HT1080 (cell line): ENCODE measurements at places on chromosomes 6 and 20.

DNA sequence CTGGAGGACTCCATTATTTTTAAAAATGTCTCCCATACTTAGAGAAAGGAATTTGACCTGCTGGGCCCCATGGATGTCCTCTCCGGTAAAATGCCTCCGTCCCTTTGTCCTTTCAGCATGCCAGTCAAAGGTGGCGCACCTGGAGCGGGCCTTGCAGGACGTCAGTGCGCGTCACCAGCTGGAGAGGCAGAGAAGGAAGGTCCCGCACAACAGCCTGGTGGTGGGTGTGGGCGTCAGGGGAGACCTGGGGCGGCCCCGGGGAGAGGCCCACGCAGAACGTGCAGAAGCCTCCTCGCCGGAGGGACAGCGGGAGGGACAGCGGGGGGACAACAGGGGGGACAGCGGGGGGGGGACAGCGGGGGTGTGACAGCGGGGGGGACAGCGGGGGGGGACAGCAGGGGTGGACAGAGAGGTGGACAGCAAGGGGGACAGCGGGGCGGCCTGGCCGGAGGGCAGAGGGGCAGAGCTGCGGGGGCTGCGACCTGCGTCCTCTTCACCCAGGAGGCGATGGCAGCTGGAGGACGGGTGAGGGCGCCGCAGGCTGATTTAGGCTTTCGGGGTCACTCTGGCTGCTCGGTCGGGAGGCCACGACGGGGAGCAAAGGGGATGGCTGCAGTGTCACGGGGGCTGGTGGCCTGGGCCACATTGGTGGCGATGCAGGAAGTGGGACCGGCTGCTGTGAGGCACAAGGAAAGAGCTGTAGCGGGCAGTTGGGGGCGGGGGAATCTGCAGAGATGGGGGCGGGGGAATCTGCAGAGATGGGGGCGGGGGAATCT lies 859 bp upstream of the KIF25 start:
- DNase-seq: no peak

GRCh38 chr6:3443221-3443515 lies 13.7 kb downstream of the SLC22A23 start:
- no peak for DNase-seq

- DNase-seq: no peak
Observed at GRCh38 chr6:108875161-108875555, 26.9 kb downstream of the ARMC2 start.

DNA sequence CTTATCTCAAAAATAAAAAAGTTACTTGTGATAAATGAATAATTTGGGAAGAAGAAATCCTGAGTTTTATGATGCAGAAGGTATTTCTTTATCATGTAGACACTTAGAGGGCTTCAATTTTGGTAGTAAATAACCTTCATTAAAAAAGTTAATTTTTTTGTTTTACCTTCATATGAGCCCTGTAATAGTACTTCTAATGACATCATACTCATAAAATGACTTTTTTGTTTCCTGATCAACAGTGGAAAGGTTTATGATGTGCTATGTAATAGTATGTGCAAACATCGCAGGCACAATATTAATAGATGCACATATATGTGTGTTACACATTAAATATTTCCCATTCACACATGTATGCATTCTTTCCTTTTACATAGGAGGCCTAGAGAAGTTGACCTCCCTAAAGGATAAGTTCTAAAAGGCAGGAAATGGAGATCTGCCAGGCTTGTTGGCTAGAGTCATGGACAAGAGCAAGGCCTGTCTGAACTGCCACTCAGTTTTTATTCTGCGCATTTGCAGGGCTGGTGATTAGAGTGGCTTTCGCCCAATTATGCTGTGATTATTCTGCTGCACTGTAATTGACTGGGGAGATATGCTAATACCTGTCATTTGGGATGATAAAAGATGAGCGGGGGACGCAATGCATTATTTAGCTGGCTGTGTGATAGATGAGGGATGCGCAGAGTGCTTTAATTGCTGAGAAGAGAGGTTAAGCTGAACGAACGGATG lies 272.6 kb downstream of the TMEM242 start:
- no peak for DNase-seq

- DNase-seq: no peak
Observed at GRCh38 chr6:99402448-99402847, 8.5 kb upstream of the COQ3 start.

GRCh38 chr20:35434085-35435005 lies 3.7 kb downstream of the GDF5 start:
- DNase-seq: no peak

DNA sequence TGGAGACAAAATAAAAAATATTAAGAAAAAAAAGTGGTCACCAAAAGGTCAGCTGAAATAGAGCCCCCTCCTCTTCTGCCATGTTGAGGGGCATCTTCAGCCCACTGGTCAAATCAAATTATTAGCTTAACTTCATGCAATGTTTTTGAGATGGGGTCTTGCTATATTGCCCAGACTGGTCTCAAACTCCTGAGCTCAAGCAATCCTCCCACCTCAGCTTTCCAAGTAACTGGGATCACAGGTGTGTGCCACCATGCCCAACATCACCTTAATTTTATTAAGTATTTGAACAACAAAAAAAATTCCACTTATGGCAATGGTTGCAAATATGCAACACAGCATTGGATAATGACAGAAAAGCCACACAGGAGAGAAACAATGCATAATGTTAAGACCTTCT lies 99.3 kb upstream of the BEND3 start:
- no peak for DNase-seq

DNA sequence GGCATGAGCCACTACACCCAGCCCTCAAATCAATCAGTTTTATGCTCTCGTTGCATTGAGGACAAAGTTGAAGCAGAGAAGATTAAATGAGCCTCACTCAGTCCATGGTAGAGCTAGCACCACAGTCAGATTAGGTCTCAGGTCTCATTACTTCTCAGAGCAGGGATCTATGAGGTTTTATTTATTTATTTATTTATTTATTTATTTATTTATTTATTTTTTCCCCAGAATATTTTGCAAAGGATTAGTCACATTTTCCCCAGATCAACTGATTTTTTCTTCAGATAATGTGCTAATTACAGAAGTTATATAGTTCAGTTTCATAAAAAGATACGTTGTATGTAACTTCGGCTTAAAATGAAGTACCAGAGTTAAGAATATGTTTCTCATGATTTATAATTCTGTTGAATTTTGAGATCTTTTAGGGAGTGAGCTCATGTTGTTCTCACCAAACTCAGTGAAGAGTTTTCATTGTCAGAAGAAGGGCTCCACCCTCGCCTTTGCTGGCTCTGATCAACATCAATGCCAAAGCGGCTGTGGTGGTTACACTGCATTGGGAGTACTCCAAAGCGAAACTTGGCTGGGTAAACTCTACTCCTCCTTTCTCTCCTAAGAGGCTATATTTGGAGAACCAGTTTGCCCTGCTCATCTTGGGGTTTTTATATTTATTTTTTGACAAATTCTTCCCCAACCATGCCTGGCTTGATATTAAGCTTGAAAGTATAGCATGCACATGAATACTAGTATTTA lies 12.9 kb upstream of the ID4 start:
- no peak for DNase-seq

DNA sequence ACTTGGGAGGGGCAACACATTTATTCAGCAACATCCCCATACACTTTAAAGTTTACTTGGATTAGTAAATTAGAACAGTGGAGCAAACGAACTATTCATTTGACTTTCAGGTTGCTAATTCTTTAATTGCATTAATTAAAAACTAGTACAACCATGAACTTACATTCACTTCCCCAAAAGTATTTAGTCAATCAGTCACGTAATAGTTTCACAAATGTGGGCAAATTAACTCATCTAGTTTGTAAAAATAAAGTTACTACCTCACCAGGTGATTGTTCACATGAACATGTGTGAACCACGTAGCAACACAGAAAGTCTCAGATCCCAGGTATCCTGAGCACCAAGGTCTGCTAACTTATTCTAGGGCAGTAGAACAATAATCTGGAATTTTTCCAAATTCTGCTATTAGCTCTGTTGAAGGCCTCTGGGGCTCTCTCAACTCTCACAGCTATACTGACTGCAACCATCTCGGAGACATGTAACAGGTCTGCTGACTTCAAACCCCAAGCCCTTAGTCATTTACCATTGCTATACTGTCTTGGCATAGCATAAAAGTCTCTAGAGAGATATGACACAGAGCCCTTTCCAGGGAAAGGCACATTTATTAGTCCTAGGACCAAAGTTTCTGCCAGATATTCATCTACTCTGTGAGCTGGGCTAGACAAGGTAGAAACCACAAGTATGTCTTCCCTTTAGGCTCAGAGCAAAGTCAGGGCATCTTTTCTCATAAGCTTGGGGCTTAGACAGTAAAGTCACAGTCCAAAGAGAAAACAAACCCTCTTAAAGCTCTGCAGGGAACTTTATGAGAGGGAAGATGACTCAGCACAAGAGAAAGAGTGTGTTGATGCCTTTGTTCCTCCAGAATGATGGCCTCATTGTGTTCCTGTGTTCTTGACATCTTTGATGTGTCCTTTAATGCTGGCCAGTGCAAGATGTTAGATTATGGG lies 50.9 kb upstream of the CCDC28A start:
- DNase-seq: peak; percentile 88

GRCh38 chr6:169999367-169999766 lies 247.9 kb downstream of the ERMARD start:
- no peak for DNase-seq

DNA sequence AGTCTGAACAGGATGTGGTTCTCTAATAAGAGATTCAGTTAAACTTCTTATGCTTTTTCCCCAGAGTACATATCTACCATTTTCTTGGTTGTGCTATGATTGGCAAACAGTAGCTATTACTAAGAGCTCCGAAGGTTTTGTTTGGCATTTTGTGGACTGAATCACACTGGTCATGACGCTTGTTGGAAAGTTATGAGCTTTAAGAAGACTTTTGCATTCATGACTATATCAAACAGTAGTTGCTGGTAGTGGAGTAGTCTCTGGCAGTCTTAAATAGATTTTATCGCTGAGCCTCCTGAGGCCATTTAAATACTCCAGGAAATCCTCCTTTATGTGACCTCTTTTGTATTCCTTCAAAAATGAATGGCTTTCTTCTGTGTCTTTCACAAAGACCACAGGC lies 40.8 kb downstream of the CCDC170 start:
- DNase-seq: peak; percentile 44

DNA sequence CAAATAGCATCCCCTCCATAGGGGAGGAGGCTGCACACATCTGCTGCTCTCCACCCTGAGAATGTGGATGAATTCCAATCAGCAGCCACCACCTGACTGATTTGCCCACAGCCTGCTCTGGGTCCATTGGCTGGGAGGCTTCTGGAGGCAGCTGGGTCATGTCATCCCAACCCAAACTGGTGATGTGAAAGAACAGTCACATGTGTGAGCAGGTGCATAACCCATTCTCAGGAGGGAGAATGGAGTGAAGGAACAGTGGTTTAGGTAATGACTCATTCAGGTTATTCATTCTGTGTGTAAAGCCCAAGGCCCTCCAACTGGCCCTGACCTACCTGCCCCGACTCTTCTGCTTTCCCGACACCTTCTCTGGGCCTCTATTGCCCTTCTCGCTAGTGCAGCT lies 90.9 kb upstream of the GCM1 start:
- no peak for DNase-seq

DNA sequence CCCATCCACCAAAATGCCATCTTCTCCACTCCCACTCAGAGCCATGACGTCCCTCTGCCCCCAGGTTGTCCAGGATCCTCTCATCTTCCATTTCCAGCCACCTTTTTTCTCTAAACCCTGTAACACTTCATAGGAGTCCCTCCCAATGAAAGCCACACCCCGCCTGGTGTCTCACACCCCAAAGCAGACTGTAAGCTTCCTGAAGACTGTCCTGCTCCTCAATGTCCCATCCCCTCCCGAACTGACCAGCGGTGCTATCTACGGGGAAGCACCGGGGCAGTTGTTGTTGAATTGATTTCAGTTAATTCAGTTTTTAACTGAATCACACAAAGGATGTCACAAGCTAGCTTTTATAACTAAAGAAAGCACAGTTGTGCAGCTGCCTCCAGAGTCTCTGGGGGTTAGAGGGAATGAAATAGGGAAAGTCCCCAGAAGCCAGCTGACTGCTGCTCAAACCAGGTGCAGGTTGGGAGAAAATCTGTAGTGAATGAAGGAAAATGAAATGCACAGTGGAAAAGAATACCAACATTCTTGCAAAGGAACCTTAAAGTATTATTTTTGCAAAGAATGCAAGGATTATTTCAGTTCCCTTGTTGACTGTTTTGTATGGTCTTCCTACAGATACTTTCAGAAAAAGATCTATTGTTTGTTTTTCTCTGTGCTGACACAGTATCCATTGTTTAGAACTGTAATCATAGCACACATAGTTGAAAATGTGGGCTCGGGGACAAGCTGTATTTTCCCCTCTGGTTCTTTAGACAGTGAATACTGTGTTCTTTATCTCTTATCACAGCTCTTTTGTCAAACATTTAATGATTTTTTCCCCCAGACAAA lies 222.6 kb upstream of the QKI start:
- no peak for DNase-seq

DNA sequence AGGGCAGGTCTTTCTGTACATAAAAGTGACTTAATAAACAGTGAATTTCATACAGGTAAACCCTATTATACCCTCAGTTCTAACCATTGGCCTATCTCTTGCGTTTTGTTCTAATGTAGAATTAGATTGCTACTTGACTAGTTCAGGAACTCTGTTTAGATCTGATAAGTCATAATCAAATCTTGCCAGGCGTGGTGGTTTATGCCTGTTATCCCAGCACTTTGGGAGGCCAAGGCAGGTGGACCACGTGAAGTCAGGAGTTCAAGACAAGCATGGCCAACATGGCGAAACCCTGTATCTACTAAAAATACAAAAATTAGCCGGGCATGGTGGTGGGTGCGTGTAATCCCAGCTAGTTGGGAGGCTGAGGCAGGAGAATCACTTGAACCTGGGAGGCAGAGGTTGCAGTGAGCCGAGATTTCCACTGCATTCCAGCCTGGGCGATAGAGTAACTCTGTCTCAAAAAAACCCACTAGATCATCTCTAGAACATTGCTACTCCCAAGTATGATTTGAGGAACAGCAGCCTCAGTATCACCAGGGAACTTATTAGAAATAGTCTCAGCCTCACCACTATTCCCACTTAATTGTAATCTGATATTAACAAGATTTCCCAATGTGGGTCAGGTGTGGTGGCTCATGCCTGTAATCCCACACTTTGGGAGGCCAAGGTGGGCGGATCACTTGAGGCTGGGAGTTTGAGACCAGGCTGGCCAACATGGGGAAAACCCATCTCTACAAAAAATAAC lies 12.2 kb downstream of the GTPBP2 start:
- no peak for DNase-seq

DNA sequence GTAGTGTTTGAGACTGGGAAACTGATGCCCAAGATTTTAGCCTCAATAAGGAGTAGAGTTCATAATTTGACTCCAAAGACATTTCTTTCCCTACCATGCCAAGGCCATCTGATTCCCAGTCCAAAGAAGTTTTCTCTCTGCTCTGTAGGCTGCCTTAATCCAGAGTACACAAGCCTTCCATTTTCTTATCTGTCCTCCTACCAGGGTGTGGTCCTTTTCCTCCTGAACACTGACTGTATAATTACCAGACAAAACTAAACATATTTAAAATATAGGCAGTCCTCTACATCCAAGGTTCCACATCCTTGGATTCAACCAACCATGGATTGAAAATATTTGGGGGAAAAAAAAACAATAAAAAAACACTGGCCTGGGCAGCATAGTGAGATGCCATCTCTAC lies 108.4 kb downstream of the SLC16A10 start:
- no peak for DNase-seq

- peak; percentile 48 for DNase-seq
Observed at GRCh38 chr6:72321788-72322187, 300.1 kb upstream of the KCNQ5 start.
